ENCODE measurements at places on chromosomes 3 and 15.

- DNase-seq = no peak
Observed at GRCh38 chr3:195739561-195740111, 18.9 kb downstream of the MUC20 start.

- DNase-seq = no peak
Observed at GRCh38 chr3:98014268-98014585, 20.9 kb downstream of the GABRR3 start.

DNA sequence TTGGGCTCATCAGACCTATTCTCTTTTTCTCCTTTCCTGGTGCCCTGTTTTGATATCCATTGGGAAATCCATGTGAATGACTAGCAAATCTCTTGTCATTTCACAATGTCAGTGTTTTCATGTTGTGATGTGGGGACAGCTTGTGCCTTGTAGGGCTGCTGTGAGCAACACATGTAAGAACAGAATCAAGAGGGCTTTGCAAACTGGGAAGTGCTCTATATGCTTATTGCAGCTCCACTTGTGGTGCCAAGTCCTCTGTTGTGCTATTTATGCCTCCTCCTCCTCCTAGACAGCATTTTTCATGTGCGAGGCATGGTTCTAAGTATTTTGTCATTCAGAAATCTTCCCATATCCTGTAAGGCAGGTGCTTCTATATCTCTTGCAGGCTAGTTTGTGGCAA is 56.4 kb downstream of the ZNF621 start:
- no peak for DNase-seq

DNA sequence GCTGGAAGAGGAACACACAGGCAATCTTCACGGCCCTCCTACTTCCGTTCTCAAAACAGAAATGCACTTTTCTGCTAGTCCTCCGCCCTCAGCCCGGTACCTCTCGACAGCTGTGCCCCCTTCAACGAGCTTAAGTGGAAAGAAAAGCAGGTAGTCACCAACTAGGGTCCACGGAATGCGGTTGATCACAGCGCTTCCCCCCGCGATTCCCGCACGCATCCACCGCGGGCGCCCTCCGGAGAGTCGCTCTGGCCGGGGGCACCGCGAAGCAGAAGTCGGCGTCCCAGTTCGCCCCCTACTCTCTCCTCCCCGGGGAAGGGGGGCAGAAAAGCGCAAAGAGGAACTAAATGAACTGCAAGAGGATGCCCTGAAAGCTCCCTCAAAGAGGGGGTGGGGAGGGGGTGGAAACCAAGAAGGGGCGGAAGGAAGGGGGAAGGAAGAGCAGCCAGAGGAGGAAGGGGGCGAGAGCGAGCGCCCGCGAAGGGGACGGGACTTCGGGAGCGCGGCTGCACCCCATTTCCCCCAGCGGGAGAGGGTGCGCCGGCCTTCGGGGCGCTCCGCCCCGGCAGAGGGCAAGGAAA is 738 bp downstream of the ACAP2 start:
- peak; percentile 13 for DNase-seq

DNA sequence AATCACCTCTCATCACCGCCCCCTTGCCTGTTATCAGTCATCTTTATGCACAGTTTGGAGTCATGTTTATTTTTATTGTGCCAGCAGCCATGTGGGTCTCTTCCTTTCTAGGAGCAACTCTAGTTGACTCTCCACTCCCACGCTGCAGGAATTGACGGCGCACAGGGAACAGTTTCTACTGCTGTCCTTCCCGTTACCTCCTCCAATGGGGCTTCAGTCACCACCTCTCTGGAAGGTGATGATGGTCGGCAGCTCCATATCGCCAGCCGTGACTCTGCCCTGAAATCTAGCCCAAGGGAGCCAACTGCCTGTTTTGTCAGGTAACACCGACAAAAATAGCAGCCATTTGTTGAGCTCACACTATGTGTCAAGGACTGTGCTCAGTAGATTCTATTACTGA is 35.6 kb upstream of the FAM107A start:
- no peak for DNase-seq

DNA sequence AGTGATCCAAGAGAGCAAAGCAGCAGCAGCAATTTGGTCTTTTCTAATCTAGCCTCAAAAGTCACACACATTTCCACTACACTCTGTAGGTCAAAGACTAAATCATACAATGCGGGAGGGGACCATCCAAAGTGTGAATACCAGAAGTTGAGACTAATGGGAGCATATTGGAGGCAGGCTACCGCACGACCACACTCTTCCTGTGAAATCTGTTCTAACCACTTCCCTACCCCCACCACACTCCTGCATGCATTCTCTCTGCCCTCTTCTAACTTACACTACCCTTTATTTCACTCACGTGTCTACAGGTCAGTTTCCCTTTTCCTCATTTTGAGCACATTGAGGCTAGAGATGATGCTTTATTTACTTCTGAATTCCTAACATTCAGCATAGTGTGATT is 23.7 kb upstream of the PRTG start:
- DNase-seq = no peak

GRCh38 chr3:37903320-37903719 is 41.6 kb downstream of the CTDSPL start:
- no peak for DNase-seq

- DNase-seq = no peak
Observed at GRCh38 chr15:89023311-89023961, 64.8 kb upstream of the ABHD2 start.

Data from stimulated activated CD8-positive, alpha-beta memory T cell treated with anti-CD3 and anti-CD28 coated beads, Interleukin-15, amount 100 ng/mL, for 24 hours (primary cell).